ENCODE measurements at places on chromosomes 3 and 15. TPM values are rescaled to one million over a fixed set of nuclear protein-coding genes. Genes with fewer than 3 reads are reported as not detected.

DNA sequence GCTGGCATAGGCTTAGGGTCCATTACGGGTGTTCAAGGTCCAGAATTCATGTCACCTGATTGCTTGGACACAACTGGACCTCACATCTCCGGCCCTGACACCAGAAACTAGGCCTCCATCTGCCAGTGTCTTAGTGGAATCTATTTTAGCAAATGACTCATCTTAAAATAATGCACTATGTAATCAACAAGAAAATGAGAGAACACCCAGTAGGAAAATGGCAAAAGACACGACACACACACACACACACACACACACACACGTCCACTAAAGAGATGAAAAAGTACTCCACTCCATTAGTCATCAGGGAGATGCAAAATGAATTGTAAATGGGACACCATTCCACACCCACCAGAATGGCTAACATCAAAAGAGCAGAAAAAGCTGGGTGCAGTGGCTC is 11.2 kb downstream of the APBA2 start:
- no peak for DNase-seq

CHRM5 gene
- total RNA-seq, result not detected

GRCh38 chr3:126343649-126344035 is 13.6 kb downstream of the KLF15 start:
- DNase-seq, result no peak

DNA sequence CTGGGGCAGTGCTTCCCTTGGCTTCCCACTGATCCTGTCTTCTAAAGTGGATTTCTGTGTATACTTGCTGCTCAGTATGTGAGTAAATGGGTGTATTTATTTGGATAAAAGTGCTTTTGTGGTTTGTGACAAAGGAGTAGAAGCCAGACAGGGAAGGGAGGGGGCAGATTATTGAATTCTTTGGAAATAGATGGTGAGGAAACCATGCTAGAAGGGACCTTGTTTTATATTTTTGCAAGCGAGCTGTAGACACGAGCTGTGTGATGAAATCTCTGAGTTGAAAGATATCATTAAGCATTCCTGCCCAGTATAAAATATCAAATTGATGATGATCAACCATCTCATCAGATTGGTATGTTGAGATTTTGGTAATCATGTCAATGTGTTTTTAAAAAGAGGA is 68.9 kb downstream of the DUT start:
- no peak for DNase-seq

Data from CD4-positive, alpha-beta T cell (primary cell).